Lower leg skin (tissue), 4 donors: ENCODE measurements at places on chromosomes 16 and 17. TPM values are rescaled to one million over a fixed set of nuclear protein-coding genes. Genes with fewer than 3 reads are reported as not detected.

HAGHL gene
- 4.5 TPM for total RNA-seq

KRT33A gene
- not detected for total RNA-seq

CHD9NB gene
- 15.4 TPM for total RNA-seq

CYLD gene
- total RNA-seq: 50.3 TPM

UQCRC2 gene
- 137 TPM for total RNA-seq

RASL10B gene
- 1.6 TPM for total RNA-seq

TEKT5 gene
- total RNA-seq: 0.42 TPM

CDRT15 gene
- not detected for total RNA-seq

BRICD5 gene
- total RNA-seq: 2.4 TPM

KRT31 gene
- total RNA-seq: 28.2 TPM

OTOA gene
- total RNA-seq: not detected

ITGB4 gene
- 436 TPM for total RNA-seq

CPNE7 gene
- 1.1 TPM for total RNA-seq

NHERF2 gene
- 11.9 TPM for total RNA-seq

NAGS gene
- 4.9 TPM for total RNA-seq

CACNG1 gene
- not detected for total RNA-seq

CD300H gene
- not detected for total RNA-seq

NPLOC4 gene
- total RNA-seq: 49.3 TPM

SLC16A11 gene
- total RNA-seq: 6.3 TPM

IL17C gene
- not detected for total RNA-seq

PIMREG gene
- 2.8 TPM for total RNA-seq

GUCY2D gene
- not detected for total RNA-seq

MT4 gene
- 46.1 TPM for total RNA-seq

PRSS8 gene
- 162 TPM for total RNA-seq

KRT12 gene
- not detected for total RNA-seq

ZSCAN32 gene
- total RNA-seq: 14.7 TPM

GTF3C1 gene
- 257 TPM for total RNA-seq

TUFM gene
- total RNA-seq: 103 TPM

TP53TG3D gene
- not detected for total RNA-seq
